ENCODE measurements at places on chromosomes 1 and 21. TPM values are rescaled to one million over a fixed set of nuclear protein-coding genes. Genes with fewer than 3 reads are reported as not detected.

NBPF4 gene
- polyA plus RNA-seq: not detected

LAPTM5 gene
- polyA plus RNA-seq: not detected

PAPPA2 gene
- 0.47 TPM for polyA plus RNA-seq

TSHB gene
- polyA plus RNA-seq: not detected

CTTNBP2NL gene
- 20.9 TPM for polyA plus RNA-seq

FHAD1 gene
- 2.8 TPM for polyA plus RNA-seq

PALMD gene
- 0.30 TPM for polyA plus RNA-seq

SH2D5 gene
- polyA plus RNA-seq: 0.07 TPM

LENEP gene
- polyA plus RNA-seq: not detected

LCE6A gene
- not detected for polyA plus RNA-seq

LCE1E gene
- not detected for polyA plus RNA-seq

KPRP gene
- not detected for polyA plus RNA-seq

CRYAA gene
- polyA plus RNA-seq: not detected

TSSK3 gene
- not detected for polyA plus RNA-seq

ARHGEF16 gene
- polyA plus RNA-seq: not detected

LINGO4 gene
- polyA plus RNA-seq: 115 TPM

PRRX1 gene
- polyA plus RNA-seq: 2.3 TPM

NUDT4B gene
- not detected for polyA plus RNA-seq

TNFAIP8L2 gene
- not detected for polyA plus RNA-seq

CALML6 gene
- polyA plus RNA-seq: not detected

PRAMEF13 gene
- not detected for polyA plus RNA-seq

VASH2 gene
- 1.6 TPM for polyA plus RNA-seq

REG4 gene
- not detected for polyA plus RNA-seq

MFSD2A gene
- polyA plus RNA-seq: 0.73 TPM

SMCP gene
- polyA plus RNA-seq: not detected

SLC27A3 gene
- 1.2 TPM for polyA plus RNA-seq

PRKAA2 gene
- polyA plus RNA-seq: 12.6 TPM

SH3D21 gene
- 0.73 TPM for polyA plus RNA-seq

TMEM269 gene
- not detected for polyA plus RNA-seq

USP25 gene
- 22.0 TPM for polyA plus RNA-seq

PSRC1 gene
- not detected for polyA plus RNA-seq

PADI2 gene
- polyA plus RNA-seq: 1.3 TPM

RHEX gene
- polyA plus RNA-seq: not detected

LCE1B gene
- not detected for polyA plus RNA-seq

AXDND1 gene
- not detected for polyA plus RNA-seq

NOS1AP gene
- polyA plus RNA-seq: 0.69 TPM

GBP7 gene
- polyA plus RNA-seq: not detected

CRNN gene
- polyA plus RNA-seq: not detected

LIN28A gene
- not detected for polyA plus RNA-seq

IL12RB2 gene
- polyA plus RNA-seq: 3.8 TPM

FCAMR gene
- polyA plus RNA-seq: not detected

CIART gene
- polyA plus RNA-seq: 32.2 TPM

GBP4 gene
- 0.07 TPM for polyA plus RNA-seq

Measured in Purkinje cell (primary cell).